ENCODE measurements at places on chromosomes 7 and 10. TPM values are rescaled to one million over a fixed set of nuclear protein-coding genes. Genes with fewer than 3 reads are reported as not detected.

Gene FAM237B
- total RNA-seq: not detected

Gene LIPN
- total RNA-seq: not detected

Gene TRRAP
- 11.9 TPM for total RNA-seq

Gene TBXAS1
- total RNA-seq: 0.60 TPM

Gene MSS51
- 0.60 TPM for total RNA-seq

Gene H2BK1
- total RNA-seq: not detected

Gene LIMK1
- 33.9 TPM for total RNA-seq

Gene TRIM50
- not detected for total RNA-seq

Gene CTBP2
- total RNA-seq: 73.5 TPM

Gene CALCR
- not detected for total RNA-seq

Gene PTPRZ1
- 0.12 TPM for total RNA-seq

Gene SCRN1
- total RNA-seq: 24.3 TPM

Gene CCDC172
- total RNA-seq: not detected

Gene ZP3
- 2.2 TPM for total RNA-seq

Measured in smooth muscle cell of the coronary artery (primary cell).